PC-9 (cell line): ENCODE measurements at places on chromosomes 13 and 19. TPM values are rescaled to one million over a fixed set of nuclear protein-coding genes. Genes with fewer than 3 reads are reported as not detected.

DNA sequence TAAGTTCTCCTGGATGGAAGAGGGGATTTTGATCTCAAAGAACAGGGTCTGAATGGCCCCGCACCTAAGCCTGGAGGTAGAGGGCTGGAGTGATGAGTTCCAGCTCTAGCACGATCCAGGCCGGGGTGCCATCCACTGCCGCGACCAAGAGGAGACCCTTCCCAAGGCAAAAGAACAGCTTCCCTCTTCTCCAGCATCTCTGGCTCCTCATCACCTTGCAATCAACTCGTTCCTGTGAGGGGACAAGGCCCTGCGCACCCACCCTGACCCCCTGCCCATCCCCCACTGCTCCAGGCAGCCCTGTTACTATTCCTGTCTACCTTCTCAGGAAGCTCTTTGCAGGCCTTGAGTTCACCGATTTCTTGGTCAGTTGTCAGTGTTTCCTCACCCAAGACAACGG is 17.8 kb downstream of the COL4A1 start:
- DNase-seq: no peak

DNA sequence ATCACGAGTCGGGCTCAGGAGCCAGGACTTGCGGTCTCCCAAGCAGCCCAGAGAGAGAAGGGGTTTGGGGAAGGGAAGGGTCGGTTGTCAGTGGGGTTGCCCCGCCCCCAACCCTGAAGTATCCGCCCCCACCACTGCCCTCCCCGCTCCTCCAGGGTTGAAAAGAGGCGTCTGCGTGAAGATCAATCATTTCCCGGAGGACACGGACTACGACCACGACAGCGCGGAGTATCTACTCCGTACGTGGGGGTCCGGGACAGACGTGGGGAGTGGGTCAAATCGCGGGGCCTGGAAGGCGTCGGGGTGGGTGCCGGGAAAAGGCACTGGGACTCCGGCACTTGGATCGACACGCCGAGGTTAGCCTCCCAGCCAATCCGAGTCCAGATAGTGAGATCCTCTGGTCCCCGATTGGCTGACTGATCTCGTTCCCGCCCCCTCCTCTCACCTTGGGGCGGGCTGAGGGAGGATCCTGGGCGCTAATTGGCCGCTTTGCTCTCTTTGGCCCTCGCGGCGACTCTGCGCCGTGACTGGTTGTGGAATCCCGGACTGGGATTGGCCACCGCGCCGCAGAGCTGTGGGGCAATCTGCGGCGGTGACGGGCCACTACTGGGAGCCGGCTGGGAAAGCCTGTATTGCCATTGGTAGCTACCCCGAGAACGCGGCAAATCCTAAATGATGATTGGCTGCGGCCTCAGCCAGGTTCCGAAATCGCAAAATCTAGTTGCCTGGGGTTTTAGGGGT is 13.3 kb upstream of the CACNG6 start:
- no peak for DNase-seq

DNA sequence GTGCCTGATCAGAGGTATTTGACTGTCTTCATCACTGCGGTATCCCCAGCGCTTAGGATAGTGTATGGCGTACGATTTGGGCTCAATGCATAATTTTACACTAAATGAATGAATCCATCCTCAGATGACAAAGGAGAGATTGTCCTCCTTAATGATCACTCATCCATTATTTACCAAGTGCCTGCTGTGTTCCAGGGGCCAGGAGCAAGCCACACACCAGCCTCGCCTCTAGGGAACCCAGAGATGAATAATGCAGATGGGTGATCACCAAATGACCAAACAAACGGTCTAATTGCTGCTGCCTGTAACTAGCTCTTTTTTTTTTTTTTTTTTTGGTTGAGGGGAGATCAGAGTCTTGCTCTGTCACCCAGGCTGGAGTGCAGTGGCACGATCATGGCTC is 5.9 kb upstream of the GPR32 start:
- DNase-seq: no peak

DNA sequence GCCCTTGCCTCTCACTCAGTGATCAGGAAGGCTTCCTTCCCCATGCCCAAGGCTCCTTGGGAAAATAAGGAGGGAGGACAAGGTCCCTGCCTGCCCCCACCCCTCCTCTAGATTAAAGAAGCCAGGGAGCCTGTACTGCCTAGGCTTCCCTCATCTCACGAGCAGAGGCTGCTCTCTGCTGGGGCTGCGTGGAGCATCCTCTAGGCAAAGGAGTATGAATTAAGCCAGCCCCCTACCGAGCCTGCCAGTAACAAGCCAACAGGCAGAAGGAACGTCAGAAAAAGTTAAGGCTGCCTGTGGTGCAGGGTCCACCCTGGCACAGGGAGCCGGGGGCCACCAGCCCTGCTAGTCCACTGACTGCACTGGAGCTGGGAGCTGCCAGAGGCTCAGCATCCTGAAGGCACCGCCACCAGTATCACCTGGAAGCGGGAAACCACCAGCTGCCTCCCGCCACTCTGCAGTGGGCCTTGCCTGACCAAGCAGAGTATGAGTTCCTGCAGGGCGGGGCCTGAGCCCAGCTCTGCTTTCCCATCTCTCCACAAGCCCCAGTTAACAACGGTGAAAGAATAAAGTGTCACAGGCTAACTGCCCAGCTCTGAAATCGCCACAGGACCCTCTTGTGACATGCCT is 6.8 kb downstream of the NAPA start:
- DNase-seq: no peak

- DNase-seq: peak; percentile 60
Measured at GRCh38 chr19:18898081-18898606, 2.2 kb upstream of the CERS1 start.

DNA sequence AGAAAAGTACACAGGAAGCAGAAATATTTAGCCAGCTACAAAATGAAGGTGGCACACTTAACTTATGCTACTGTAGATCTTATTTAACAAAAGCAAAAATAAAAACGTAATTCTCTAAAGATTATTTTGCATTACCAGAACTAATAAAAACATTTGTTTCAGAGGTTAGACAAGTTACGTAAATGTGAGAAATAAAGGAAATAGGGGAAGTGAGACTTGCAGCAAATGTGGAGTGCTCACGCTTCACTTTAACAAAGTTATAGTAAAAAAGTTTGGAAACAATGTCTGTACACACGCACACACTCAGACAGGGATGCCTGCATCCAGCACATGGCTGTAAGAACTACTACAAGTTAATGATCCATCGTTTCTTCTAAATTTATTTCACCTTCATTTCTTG is 83.7 kb downstream of the NALCN start:
- no peak for DNase-seq

DNA sequence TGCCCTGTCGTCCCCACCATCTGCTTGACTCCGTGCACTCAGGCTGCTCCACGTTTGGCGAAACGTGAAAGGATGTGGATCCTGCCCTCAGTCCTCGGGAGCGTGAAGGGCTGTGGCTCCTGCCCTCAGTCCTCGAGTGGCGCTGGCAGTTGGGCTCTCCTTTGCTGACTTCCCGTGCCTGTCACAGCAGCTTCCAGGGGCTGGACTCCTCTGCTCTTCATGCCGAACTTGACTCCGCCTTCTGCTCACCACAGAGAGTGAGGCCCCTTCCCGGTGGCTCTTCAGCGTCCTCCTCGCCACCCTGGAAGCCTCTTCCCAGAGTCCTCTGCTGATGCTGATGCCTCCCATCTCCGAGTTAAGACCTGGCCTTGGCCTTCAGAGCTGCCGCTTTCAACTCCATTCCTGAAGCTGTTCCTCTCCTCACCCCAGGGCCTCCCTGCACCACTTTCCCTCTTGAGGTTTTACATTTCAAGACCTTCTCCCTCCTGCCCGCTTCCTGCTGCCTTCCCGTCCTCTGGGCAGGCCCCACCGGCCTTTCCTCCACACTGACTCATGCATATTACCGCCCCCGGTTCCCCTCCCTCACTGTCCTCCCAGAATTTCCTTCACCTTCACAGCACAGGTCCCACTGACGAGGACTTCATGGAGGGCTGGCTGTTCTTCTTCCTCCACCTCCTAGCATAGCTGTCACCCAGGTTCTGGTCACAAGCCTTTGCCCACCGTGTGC is 111.7 kb downstream of the SHISA2 start:
- DNase-seq: no peak

- no peak for DNase-seq
Measured at GRCh38 chr19:17753976-17754375, 2.7 kb downstream of the FCHO1 start.

GRCh38 chr19:13176345-13176744 is 26.1 kb downstream of the IER2 start:
- no peak for DNase-seq

ERICH6B gene
- not detected in 2 replicates for total RNA-seq

CRX gene
- not detected in 2 replicates for total RNA-seq

GIPC3 gene
- 0.13 TPM in 1 of 2 replicates, not detected in the other for total RNA-seq

GIPR gene
- total RNA-seq: 5.8 and 6.7 TPM in 2 replicates

CEACAM4 gene
- not detected in 2 replicates for total RNA-seq

CEACAM20 gene
- total RNA-seq: not detected in 2 replicates

MCEMP1 gene
- total RNA-seq: not detected in 2 replicates

PRTN3 gene
- total RNA-seq: not detected in 2 replicates
